ENCODE measurements at places on chromosomes 3 and 15.

- DNase-seq, result no peak
These were observed 74.9 kb downstream of the TOP2B start for GRCh38 chr3:25589783-25590258.

GRCh38 chr15:31248263-31248662 lies 78.4 kb upstream of the KLF13 start:
- DNase-seq, result no peak

- DNase-seq, result no peak
These were observed 67.3 kb downstream of the ATG7 start for GRCh38 chr3:11339541-11339940.

DNA sequence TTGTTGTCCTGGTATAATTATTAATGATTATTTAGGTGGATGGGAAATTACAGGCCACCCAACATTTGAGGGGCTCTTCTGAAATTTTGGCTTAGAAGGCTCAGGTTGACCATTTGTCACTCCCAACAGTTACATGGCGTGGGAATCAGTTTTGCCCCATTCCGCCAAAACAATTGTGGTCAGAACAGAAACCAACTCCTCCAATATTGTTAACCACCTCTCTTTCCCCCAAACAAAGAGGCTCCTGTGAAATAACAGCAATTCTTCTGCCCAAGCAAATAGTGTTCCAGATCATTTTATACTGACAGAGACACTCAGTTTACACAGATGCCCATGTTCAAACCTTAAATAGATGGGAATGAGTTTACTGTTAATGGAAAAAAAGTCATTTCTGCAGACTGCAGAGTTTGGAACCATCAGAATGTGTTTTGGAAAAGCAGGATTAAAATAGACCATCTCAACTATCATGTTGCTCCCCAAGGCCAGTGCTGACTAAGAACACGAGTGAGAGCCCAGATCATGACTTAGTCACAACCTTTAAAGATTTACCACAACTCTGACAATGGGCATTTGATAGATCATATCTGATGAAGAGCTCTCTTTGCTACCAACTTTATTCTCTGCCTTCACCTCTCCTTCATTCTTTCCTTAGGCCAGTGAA lies 102.1 kb downstream of the DUT start:
- no peak for DNase-seq

GRCh38 chr3:188697127-188697526 lies 474.6 kb upstream of the TPRG1 start:
- no peak for DNase-seq
